ENCODE measurements at places on chromosomes 5 and 9.

DNA sequence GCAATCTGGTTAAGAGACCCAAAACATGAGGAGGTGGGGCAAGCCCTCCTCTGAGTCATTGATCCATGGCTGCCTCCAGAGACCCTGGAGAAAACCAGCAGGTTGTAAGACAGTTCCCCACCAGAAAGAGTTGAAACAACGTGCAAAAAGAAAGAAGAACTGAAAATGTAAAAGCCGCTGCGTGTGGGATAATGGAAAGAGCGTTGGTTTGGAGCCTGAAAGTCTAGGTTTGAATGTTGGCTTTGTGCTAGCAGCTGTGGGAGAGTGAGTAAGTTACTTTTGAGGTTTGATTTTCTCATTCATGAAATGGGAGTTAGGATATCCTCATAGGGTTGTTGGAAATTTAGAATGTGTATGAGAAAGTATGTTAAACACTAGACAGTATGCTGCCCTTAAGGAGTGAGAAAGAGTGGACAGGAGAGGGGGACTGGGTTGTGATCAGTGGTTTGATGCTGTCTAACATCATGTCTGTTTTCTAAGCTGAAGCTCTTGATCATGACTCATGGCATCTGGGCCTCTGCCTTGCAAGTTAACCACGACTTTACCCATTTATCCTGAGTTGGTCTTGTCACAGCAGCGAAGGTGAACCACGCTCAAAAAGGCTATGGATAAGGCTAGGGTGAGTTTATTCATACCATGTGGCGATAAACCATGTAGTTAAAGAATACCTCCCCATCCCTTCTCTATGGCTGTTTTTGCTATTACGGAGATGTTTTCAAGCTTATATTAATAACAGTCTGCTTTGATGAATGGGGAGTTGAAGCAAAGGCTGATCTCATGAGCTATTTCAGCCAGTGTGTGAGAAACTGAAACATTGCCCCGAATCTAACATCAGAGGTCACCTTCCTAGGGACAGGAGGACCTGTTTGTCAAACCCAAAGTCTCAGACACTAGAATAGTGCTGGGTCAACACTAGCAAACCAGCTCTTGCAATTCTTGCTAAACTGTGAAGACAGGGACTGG, 41.3 kb downstream of the ZNF366 start:
- DNase-seq, result no peak

GRCh38 chr9:84403288-84403687, 62.7 kb upstream of the SLC28A3 start:
- DNase-seq, result no peak

GRCh38 chr9:24416136-24416535, 129.6 kb downstream of the IZUMO3 start:
- no peak for DNase-seq

DNA sequence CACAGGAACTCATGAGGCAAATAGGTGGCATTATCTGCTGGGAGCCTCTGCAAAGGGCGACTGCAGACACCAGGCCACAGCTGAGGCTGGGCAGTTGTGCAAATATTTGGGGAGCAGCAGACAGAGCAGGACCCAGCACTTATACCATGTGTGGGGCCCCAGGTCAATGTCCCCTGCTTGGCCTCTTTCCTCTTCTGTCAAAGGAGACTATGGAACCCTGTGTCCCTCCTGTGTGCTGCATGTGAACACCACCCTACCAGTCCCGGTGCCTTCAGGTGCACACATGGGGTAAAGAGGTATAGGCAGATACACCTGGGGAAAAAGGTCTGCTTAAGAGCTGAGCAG, 50.8 kb downstream of the ROR2 start:
- DNase-seq, result no peak

DNA sequence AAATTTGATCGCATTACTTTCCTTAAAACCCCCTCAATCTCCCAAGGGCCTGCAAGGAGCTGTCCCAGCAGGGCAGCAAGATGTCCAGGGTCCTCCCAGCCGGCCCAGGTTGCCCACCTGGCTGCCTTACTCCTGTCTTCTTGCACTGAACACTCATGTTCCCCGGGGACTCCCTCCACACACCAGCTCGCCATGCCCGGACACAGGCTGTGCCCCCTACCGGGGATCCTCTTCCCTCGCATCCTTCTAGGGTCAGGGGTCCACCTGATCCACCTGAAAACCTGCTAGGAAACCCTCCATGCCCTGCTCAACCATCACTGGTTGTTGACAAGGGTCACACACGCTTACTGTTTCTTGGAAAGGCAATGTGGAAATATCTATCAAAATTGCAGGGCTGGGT, 172.0 kb upstream of the MSX2 start:
- no peak for DNase-seq
